NCI-H1092 treated with DMSO at 0.1 percent for 48 hours (cell line): ENCODE measurements at places on chromosomes 1 and 21.

DNA sequence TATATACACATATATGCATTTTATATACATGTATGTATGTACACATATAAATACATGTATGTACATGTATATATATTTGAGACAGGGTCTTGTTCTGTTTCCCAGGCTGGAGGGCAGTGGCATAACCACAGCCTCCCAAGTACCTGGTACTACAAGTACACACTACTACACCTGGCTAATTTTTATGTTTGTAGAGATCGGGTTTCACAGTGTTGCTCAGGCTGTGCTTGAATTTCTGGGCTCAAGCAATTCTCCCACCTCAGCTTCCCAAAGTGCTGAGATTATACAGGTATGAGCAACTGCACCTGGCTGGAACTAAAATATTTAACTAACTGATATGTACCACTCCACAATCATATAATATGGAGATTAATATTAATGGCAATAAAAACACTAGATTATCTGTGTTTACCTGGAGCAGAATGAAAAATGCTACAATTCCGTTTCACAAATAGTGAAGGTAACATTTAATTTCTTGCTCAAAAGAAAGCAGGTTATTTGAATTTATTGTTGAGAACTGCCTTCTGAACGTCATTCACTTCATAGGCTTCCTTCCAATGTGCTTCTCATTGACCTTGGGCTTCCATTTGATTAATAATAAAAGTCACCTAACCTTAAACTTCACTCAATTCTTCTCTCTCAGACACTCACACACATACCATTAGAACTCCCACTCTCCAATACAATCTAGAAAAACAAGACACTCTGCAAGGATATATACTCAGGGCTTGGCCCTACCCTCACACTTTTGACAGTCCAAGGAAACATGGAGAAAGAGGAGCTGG, 57.0 kb downstream of the PTGER3 start:
- DNase-seq = peak; percentile 1

DNA sequence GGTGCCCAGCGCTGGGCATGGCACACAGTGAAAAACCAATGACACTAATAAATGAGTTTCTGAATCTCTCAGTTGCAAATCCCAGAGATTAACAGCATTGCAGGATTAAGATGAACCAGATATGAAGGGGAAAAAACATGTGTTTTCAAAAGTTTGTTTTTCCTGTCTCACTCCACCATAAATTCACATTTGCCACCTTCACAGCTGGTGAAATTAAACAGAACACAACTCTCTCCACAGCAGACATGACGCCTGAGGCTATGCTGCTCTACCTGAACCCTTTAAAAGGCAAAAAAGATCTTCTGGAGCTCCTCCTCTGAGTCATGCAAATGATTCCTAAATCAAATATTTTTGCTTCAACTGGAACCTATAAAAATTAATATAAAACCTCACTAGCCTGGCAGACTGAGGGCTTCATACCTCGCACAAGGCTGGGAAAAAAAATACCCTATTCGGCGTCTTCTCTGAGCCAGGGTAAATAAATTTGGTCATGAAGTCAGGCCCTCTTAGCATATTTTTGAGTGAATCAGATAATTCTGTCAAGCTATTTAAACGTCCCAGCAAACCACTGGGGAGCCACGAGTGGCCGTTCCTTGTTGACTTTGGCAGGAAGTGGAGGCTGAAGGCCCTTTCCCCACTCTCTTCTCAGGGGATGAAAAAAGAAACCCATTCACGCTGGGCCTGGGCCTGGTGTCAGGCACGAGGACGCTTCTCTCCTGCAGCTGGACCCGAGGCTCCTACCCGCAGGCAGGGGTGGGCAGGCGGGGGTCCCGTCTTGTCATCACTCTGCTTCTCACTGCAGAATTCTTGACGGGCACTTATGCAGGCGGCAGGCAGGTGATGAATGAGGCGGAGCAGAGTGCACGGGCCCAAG, 53.0 kb downstream of the DMRTB1 start:
- peak; percentile 87 for DNase-seq

- DNase-seq = no peak
Observed at GRCh38 chr1:67227196-67227595, 60.9 kb downstream of the IL23R start.

DNA sequence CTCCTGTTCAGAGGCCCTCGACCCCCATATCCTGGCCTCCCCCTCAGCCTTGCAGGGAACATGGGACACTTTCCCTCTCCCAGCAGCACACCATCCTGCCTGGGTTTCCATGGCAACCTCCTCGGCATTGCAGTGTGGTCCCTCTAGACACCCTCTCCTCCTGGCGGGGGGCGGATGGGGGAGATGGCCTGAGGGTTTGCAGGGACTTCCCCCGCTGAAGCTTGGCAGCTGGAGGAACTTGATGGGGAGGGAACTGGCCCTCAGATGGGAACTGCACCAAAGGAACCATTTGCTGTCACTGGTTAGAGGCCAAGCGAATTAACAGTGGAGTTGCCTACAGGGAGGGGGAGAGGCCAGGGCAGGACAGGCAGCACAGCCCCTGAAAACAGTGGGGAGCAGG, 28.7 kb downstream of the RIMS3 start:
- no peak for DNase-seq

DNA sequence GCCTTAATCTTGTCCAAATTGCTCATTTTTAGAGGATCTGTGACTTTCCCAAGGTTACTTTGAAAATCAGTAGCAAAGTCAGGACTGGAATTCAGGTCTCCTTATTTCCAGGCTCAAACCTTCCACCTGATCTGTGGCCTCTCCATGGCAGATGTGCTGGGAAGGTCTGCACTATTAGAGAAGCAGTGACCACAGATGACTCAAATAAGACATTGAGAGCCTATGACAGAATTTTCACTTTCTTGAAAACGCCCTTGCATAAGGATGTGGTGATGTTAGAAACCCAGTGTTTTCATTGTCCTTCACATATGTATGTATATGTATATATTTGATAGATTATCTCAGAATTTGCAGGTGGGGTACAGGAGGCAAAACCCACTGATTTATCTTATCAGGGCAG, 45.3 kb downstream of the TTC39A start:
- no peak for DNase-seq

DNA sequence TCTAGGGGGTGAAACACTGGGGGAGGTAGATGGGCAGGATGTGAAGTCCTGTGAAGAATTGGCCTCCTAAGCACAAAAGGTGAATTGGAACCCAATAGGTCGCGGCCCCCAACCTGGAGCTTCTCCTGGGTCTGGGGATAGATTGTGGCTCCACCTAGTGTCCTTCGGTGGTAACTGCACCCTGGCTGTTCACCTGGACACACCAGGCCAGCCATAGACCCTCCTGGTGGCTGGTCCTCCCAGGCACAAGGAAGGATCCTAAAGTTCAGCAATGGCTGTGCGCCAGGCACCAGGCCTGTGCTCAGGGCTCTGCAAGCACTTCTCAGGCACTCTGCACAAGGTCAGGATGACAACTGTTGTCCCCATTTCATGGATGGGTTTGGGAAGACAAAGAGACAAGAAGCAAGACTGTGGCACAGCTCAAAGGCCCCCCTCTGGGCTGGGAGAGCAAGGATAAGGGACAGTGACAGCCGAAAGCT, 13.5 kb downstream of the ESPN start:
- peak; percentile 94 for DNase-seq
